ENCODE measurements at places on chromosomes 4 and X. TPM values are rescaled to one million over a fixed set of nuclear protein-coding genes. Genes with fewer than 3 reads are reported as not detected.

Gene PDE6B
- 27.1 TPM for polyA plus RNA-seq

GRCh38 chr4:41646862-41647261, 101.7 kb downstream of the PHOX2B start:
- H3K4me1 ChIP-seq, result no peaks in the 10 kb centered on the region
- peaks cover 30% of the 10 kb centered on the region for H3K27me3 ChIP-seq
- no peak for DNase-seq
- no peak overlapping the region for H3K27ac ChIP-seq

DNA sequence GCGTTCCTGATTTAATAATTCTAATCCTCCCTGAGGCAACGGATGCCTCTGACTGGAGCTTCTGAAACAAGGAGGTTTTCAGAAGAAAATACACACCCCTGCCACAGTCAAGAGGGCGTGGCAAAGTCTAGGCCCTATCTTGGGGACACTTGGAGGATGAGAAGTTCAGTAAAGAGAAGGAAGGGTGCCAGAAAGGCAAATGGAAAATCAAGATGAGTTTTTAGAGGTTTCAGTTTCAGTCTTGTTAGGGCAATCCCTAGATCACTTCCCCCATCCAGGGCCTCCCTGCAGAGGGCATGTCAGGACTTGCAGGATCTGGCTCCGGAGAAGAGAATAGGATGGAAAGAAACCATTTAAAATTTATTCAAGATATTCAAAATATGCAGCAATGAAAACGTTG, 28.5 kb upstream of the FGF2 start:
- no peak overlapping the region for H3K27ac ChIP-seq
- no peak overlapping the region for H3K4me3 ChIP-seq
- H3K36me3 ChIP-seq, result no peaks in the 10 kb centered on the region
- peak; percentile 56 for DNase-seq
- no peaks in the 10 kb centered on the region for H3K27me3 ChIP-seq
- H3K4me1 ChIP-seq, result no peaks in the 10 kb centered on the region

Gene LGI2
- 3.0 TPM for polyA plus RNA-seq

DNA sequence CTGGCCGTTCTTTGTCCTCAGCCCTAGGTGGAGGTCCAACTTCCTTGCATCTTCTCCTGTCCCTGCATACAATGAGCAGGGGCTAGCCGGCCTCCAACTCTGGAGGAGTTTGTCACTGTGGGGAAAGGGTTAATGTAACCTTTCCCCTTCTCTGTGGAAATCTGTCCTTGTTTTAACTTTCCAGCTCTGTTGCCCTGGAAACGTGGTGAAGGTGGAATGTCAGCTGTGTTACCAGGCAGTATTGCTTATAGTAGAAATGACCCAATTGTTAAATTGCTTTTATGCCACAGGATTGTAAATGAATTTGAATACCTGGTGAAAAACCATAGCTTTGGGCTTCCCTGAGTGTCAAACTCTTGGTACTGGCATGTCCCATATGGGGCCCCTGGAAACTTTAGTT, 131.6 kb upstream of the SCML1 start:
- peaks cover 22% of the 10 kb centered on the region for H3K4me1 ChIP-seq
- peak; percentile 20 for DNase-seq
- H3K27ac ChIP-seq, result no peak overlapping the region
- no peak overlapping the region for H3K4me3 ChIP-seq

Gene IL2RG
- polyA plus RNA-seq, result 118 TPM

DNA sequence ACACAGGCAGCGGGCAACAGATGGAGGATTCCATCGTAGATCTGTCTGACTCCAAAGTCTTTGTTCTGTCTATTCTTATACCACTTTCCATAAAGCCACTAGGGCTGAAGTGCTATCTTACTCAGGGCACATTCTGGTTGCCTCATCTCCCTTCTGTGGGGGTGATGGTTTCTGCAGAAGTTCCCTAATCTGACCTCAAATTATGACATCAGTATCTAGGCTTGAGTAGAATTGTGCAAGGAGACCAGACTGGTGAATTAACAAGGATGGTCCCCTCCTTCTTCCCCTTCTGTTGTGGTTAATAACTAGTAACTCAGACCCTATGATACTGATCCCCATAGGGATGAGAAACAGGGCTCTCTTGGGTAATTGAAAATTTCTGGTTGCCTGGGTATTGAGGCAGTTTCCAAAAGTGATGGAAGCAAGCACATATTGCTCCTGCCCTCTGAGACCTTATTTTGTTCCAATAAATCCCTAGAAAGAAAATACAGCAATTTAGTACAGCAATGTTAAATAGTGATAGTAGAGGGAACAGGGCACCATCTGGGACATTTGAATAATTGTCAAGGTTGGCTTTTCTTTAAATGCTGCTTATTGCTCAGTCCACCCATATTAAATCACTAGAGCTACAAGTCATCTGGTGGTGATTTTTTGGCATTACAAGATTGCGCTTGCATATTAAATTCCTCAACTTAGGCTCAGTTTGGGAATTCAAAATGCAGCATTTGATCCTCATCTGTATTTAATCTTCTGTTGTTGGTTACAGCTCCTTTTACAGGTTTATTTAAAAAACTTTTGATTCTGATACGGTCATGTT, 57.3 kb upstream of the AP1S2 start:
- no peak overlapping the region for H3K4me3 ChIP-seq
- no peaks in the 10 kb centered on the region for H3K4me1 ChIP-seq
- H3K27me3 ChIP-seq, result no peaks in the 10 kb centered on the region
- H3K36me3 ChIP-seq, result no peaks in the 10 kb centered on the region

Gene TGIF2LX
- polyA plus RNA-seq, result not detected
